ENCODE measurements at places on chromosomes 12 and 14.

- DNase-seq, result no peak
- no peaks in the 10 kb centered on the region for H3K4me1 ChIP-seq
- no peak overlapping the region for H3K4me3 ChIP-seq
- H3K27ac ChIP-seq, result no peak overlapping the region
- H3K36me3 ChIP-seq, result no peaks in the 10 kb centered on the region
- H3K27me3 ChIP-seq, result no peaks in the 10 kb centered on the region
These were observed 4.6 kb downstream of the AP1G2 start for GRCh38 chr14:23562822-23563472.

DNA sequence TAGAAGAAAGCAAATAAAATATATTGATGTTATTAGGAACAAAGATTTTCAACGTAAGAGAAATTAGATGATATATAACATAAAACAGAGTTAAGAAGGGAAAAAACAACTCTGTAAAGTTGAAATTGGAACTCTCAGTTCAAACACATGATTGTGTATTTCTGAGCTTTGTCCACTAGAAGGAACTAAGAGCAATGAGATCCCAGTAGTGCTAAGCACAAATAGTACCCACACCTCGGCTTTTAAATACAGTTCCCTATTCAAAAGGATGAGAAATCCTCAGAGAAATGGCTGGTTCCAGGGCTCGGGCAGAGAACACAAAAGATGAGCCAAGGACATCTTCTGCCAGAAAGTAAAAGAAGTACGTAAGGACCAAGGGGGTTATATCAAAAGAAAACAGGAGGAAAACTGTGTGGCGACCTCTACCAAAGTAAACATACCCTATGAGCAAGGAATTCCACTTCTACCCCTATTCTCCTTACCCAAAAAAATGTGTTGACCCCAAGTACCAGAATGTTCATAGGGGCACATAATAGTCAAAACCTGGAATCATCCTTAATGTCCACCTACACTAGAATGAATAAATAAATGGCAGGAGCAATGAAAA is 96.6 kb downstream of the SPTSSA start:
- no peaks in the 10 kb centered on the region for H3K36me3 ChIP-seq
- H3K27me3 ChIP-seq, result no peaks in the 10 kb centered on the region
- H3K27ac ChIP-seq, result no peak overlapping the region
- DNase-seq, result no peak

GRCh38 chr14:96146131-96146771 is 58.4 kb upstream of the BDKRB2 start:
- no peak for DNase-seq
- H3K4me3 ChIP-seq, result no peak overlapping the region
- H3K36me3 ChIP-seq, result no peaks in the 10 kb centered on the region
- no peaks in the 10 kb centered on the region for H3K4me1 ChIP-seq
- no peaks in the 10 kb centered on the region for H3K27me3 ChIP-seq
- H3K27ac ChIP-seq, result no peak overlapping the region

GRCh38 chr14:72892879-72893635 is 844 bp downstream of the DPF3 start:
- H3K36me3 ChIP-seq, result peaks cover 3% of the 10 kb centered on the region
- H3K27ac ChIP-seq, result no peak overlapping the region
- H3K4me3 ChIP-seq, result peak overlapping the region; percentile 55
- H3K27me3 ChIP-seq, result peaks cover 30% of the 10 kb centered on the region

DNA sequence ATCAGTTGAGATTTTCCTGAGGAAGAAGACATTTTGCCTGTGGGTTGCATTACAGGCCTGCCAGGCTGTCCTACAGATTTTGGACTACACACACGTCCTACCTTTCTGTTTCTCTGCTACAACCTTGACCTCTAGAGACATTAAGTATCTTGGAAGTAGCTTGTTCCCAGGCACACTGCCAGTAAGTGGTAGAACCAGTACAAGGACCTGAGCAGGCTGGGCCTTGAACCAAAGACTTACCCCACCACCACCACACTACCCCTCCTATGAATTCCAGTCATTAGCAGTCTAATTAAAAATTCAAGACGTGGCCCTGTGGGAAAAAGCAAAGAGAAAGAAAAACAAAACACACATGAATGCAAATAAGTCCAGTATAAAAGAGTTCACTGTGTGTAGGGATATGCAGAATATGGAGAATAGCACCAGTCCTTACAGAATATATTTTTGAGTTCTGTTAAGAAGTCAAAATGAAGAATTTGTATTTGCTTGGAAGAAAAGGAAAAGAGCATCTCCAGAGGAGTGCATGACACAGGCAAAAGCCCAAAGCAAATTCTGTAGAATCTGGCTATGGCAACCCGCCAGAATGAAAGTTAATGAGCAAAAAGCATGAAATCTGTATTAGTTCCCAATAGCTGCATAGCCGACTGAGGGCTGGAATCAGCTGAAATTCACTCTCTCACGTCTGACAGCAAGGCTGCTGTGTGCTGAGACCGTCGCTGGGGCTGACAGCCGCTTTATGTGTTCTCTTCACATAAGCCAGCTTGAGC is 74.3 kb upstream of the ST8SIA1 start:
- H3K27ac ChIP-seq, result no peak overlapping the region
- no peak for DNase-seq
- H3K4me1 ChIP-seq, result no peaks in the 10 kb centered on the region
- no peaks in the 10 kb centered on the region for H3K36me3 ChIP-seq

GRCh38 chr12:103102225-103102744 is 144.8 kb downstream of the ASCL1 start:
- H3K4me1 ChIP-seq, result no peaks in the 10 kb centered on the region
- no peaks in the 10 kb centered on the region for H3K27me3 ChIP-seq
- no peaks in the 10 kb centered on the region for H3K36me3 ChIP-seq
- H3K4me3 ChIP-seq, result no peak overlapping the region
- H3K27ac ChIP-seq, result no peak overlapping the region

DNA sequence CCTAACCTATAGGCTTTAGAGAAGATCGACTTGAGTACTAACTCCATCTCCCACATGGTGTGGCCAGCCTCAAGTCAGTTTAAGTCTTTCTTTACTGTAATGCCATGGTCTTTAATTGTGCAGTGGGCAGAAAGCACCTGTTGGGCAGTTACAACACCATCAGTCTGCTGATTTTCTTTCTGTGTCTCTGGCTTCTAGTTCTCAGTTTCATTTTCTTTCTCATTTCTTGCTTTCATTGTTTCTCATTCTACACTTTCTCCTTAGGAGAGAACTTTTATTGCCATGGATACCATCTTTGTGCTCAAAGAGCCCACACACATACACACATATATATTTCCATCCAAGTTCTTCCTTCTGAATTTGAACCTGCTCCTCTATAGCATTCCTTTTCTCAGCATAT is 96.1 kb upstream of the SLC16A7 start:
- H3K4me1 ChIP-seq, result no peaks in the 10 kb centered on the region
- no peaks in the 10 kb centered on the region for H3K36me3 ChIP-seq
- no peak overlapping the region for H3K4me3 ChIP-seq
- no peak overlapping the region for H3K27ac ChIP-seq
- no peaks in the 10 kb centered on the region for H3K27me3 ChIP-seq

GRCh38 chr12:128190614-128191013 is 76.4 kb upstream of the TMEM132C start:
- H3K4me3 ChIP-seq, result no peak overlapping the region
- H3K27ac ChIP-seq, result no peak overlapping the region
- no peak for DNase-seq

GRCh38 chr14:49898485-49898884 is 5.6 kb downstream of the ARF6 start:
- peak overlapping the region; percentile 48 for H3K4me3 ChIP-seq
- peaks cover 16% of the 10 kb centered on the region for H3K4me1 ChIP-seq
- no peaks in the 10 kb centered on the region for H3K27me3 ChIP-seq
- DNase-seq, result no peak
- H3K36me3 ChIP-seq, result peaks cover 7% of the 10 kb centered on the region

GRCh38 chr12:89211456-89211855 is 140.8 kb downstream of the DUSP6 start:
- no peaks in the 10 kb centered on the region for H3K36me3 ChIP-seq
- H3K4me3 ChIP-seq, result no peak overlapping the region

- H3K36me3 ChIP-seq, result no peaks in the 10 kb centered on the region
- no peak overlapping the region for H3K4me3 ChIP-seq
- no peaks in the 10 kb centered on the region for H3K27me3 ChIP-seq
- no peaks in the 10 kb centered on the region for H3K4me1 ChIP-seq
These were observed 25.7 kb downstream of the GSTZ1 start for GRCh38 chr14:77346495-77346894.

DNA sequence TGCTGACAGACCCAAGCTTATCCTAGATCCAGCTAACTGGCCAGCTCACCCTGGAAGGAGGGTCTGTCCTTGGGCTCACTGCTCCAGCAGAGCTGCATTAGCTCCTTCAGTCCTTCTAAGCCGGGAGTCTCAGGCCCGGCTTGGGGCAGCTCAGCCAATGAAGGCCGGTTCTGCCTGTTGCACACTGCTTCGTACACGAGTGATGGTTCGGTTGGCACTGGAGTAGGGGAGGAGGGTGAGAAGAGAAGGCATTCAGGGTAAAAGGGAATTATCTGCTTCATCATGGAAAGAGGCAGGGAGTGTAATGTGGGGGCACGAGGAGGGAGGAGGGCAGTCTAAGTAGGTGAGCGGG is 2.0 kb downstream of the RIPK3 start:
- no peak overlapping the region for H3K27ac ChIP-seq
- H3K4me1 ChIP-seq, result peaks cover 3% of the 10 kb centered on the region
- H3K36me3 ChIP-seq, result no peaks in the 10 kb centered on the region
- H3K4me3 ChIP-seq, result no peak overlapping the region
- no peak for DNase-seq

GRCh38 chr12:116059904-116060303 is 217.6 kb downstream of the MED13L start:
- no peaks in the 10 kb centered on the region for H3K36me3 ChIP-seq
- DNase-seq, result no peak
- H3K4me1 ChIP-seq, result peaks cover 21% of the 10 kb centered on the region
- no peaks in the 10 kb centered on the region for H3K27me3 ChIP-seq
- no peak overlapping the region for H3K27ac ChIP-seq

- H3K4me1 ChIP-seq, result no peaks in the 10 kb centered on the region
- H3K4me3 ChIP-seq, result no peak overlapping the region
- H3K27ac ChIP-seq, result no peak overlapping the region
These were observed 51.1 kb upstream of the SLC8A3 start for GRCh38 chr14:70239802-70240201.

GRCh38 chr14:68542346-68542745 is 250.5 kb downstream of the ZFP36L1 start:
- H3K4me1 ChIP-seq, result no peaks in the 10 kb centered on the region
- no peak overlapping the region for H3K4me3 ChIP-seq
- H3K36me3 ChIP-seq, result no peaks in the 10 kb centered on the region
- DNase-seq, result no peak

DNA sequence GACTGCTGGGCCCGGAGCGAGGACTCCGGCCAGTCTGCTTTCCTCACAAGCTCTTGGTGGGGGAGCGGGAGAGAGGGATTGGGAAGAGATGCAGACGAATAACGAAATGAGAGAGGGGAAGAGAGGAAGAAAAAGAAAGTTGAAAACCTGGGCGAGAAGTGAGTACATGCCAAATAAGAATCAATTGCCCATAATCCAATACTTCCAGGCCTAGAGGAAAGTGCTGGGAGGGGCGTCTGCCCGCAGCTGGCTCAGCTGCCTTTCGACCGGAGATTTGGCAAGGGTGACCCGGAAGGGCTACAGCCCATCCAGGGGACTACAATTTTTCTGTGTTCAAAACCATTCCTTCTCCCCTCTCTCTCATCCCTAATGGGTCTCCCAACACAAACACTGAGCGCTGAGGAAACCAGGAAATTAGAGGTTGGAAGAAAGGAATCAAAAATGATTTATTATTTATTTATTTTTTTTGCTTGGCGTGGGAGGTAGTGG is 4.9 kb downstream of the NKX2-1 start:
- no peak overlapping the region for H3K4me3 ChIP-seq
- H3K36me3 ChIP-seq, result no peaks in the 10 kb centered on the region
- H3K27me3 ChIP-seq, result peaks cover 4% of the 10 kb centered on the region

GRCh38 chr14:96299441-96299840 is 43.4 kb downstream of the BDKRB1 start:
- no peaks in the 10 kb centered on the region for H3K36me3 ChIP-seq
- H3K27ac ChIP-seq, result no peak overlapping the region
- H3K27me3 ChIP-seq, result no peaks in the 10 kb centered on the region
- H3K4me3 ChIP-seq, result no peak overlapping the region
- no peak for DNase-seq

- no peak overlapping the region for H3K4me3 ChIP-seq
- H3K36me3 ChIP-seq, result no peaks in the 10 kb centered on the region
- DNase-seq, result no peak
- H3K27ac ChIP-seq, result no peak overlapping the region
- H3K4me1 ChIP-seq, result no peaks in the 10 kb centered on the region
These were observed 73.6 kb upstream of the SOX5 start for GRCh38 chr12:24023081-24023480.

DNA sequence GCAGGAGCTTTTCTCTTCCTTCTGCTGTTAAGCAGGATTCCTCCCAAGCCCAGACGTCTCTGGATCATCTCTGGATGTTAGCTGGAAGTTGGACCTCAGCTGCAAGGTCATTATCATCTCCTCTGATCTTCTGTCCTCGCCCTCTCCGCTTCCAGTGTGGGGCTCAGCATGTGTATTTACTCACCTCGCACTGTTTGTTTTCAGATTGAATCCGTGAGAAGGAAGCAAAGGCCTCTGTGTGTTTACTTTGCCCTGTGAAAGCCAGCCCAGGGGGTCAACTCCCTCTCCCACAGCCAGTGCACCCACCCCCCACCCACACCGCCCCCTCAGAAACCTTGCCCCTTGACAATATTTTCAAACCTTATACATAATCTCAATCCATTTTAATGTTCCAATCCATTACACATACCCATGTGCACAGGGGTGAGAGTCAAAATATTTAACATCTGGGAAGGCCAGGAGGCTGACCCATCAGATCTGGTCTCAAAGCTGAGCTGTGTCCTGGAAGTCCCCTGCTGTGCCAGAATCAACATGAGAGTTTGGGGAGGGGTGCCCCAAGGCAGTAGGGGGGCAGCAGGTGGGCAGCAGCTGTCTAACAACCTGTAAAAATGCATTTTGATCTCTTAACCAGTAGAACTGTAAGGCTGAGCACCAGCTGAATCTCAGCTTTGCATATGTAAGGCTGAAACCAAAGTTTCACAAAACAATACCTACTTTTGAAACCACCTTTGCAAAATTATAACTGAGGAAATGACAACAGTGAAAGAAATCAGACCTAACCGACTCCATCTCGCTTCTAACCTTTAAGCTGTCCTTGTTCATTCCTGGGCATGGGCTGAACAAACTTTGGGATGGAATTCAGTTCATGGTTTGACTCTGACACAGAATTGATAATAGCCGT is 157.9 kb downstream of the ZNF664 start:
- H3K4me3 ChIP-seq, result no peak overlapping the region
- no peaks in the 10 kb centered on the region for H3K27me3 ChIP-seq
- DNase-seq, result no peak
- no peaks in the 10 kb centered on the region for H3K36me3 ChIP-seq

- H3K4me1 ChIP-seq, result peaks cover 7% of the 10 kb centered on the region
- H3K36me3 ChIP-seq, result peaks cover 18% of the 10 kb centered on the region
- H3K4me3 ChIP-seq, result peak within 1 kb of the TSS; percentile 99
- peak within 1 kb of the TSS; percentile 93 for H3K27ac ChIP-seq
These were observed at the start of gene ARID4A for GRCh38 chr14:58298477-58299400. ARID4A (plus strand) TSS chr14:58298555; CDS start chr14:58299855, 1,300 bp downstream.

DNA sequence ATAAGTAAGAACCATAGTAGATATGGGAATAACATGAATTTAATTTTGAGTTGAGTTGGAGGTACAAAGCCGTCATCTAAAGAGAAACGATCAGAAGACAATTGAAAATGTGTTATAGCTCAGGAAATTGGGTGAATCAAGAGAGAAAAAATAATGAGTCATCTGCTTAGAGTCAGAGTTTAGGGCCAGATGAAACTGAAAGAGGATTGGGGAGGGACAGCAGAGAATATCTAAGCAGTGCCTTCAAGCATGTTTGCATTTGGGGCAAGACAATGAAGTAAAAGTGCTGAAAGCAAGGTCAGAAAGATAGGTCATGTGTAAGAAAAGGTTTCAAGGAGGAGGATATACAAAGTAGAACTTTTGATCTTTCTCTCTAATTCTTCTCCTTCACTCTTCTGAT is 49.4 kb downstream of the SLC15A5 start:
- no peak overlapping the region for H3K27ac ChIP-seq
- H3K27me3 ChIP-seq, result no peaks in the 10 kb centered on the region
- no peak for DNase-seq
- H3K4me1 ChIP-seq, result no peaks in the 10 kb centered on the region
- no peaks in the 10 kb centered on the region for H3K36me3 ChIP-seq
- H3K4me3 ChIP-seq, result no peak overlapping the region
